ENCODE measurements at places on chromosomes 5 and 9.

GRCh38 chr5:118461436-118461835 lies 526.9 kb downstream of the DTWD2 start:
- DNase-seq: no peak

GRCh38 chr5:40585537-40586267 lies 94.0 kb upstream of the PTGER4 start:
- no peak for DNase-seq

DNA sequence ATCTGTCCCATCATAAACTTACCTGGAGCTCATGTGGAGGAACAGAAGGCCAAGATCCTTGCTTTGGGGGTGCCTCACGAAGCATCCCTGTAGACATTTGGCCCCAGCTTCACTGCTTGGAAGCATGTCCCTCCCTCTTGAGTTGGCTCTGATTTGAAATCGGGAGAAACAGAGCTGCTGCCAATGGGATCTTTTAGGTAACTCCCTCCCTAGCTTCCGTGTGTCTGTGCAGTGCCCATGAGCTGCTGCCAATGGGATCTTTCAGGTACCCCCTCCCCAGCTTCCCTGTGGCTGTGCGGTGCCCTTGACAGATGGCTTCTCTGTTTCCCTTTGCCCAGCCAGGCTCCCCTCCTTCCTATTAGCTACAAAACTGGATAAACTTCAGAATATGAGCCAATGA lies 178.0 kb downstream of the NR3C1 start:
- DNase-seq: no peak

DNA sequence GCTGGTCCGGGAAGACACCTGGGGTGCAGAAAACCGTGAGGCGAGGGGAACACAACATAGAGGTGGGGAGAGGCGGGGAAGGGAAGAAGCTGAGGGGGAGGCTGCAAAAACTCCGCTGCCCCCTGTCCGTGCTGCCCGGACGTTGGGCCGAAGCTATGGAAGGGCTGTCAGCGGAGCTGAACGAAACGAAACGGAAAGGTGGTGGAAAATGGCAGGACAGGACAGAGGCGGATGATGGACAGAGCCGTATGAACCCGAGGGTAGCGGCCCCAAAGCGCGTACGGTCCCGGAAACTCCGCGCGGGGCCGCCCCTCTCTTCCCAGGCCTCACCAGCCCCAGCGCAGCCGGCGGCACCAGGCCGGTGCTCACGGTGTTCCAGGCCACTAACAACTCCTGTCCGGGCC lies 272 bp downstream of the ANAPC2 start:
- DNase-seq: no peak

- no peak for DNase-seq
These were observed 10.8 kb downstream of the DMRTA1 start for GRCh38 chr9:22457448-22457847.

DNA sequence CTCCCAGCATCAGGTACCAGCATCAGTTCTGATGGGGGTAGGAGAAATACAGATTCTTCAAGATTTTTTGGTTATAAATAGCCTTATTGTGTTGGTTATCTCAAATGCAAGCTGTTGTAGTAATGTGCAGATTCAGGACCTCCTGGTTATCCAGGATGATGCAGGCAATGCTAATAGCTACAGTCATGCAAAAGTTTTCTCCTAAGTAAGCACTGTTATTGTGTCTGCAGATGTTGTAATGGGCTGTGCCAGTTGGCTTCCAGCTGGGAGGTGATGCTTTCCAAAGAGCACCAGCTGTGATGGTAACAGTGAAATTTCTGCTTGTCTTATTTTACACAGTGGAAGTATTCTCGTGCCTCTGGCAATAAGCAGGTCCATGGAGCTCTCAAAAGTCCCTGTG lies 719.2 kb upstream of the CTNND2 start:
- DNase-seq: no peak

- no peak for DNase-seq
These were observed 275.5 kb downstream of the GLIS3 start for GRCh38 chr9:4024281-4024777.

DNA sequence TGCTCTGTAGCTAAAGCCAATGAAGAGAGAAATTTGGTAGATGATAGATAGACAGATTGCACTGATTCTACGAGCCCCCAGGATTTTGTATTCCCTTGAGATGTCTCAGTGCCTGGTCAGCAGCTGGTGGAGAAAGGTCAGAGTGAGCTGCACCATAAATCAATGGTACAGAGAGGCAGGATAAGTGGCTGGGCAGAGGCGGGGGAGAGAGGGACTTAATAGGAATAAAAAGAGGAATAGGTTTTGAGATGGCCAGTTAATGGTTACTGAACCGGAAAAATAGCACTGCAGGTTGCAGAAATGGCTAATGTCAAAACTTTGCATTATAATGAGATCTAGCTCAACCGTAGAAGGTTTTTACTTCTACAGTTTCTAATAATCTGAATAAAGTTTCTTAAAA lies 47.9 kb upstream of the SLC12A2 start:
- no peak for DNase-seq

DNA sequence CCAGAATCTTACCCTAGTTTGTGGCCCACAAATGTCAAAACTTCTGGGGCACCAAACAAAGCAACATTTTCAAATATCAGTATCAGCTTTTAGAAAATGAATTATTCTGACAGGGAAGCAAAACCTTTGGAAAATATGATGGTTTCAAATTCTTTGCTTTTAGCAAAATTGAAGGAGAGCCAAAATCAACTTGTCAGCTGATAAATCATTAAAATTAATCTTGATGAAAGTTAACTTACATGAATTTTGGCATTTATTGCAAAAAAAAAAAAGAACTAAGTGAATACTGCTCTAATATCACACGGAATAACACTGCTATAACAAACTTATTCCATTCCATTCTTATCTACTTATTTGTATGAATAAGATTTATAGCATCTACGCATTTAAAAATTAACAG lies 158.1 kb upstream of the TARS1 start:
- no peak for DNase-seq

- no peak for DNase-seq
These were observed 10.6 kb upstream of the FAM163B start for GRCh38 chr9:133619791-133620190.

- no peak for DNase-seq
These were observed 86.8 kb downstream of the NLN start for GRCh38 chr5:65808818-65809217.

DNA sequence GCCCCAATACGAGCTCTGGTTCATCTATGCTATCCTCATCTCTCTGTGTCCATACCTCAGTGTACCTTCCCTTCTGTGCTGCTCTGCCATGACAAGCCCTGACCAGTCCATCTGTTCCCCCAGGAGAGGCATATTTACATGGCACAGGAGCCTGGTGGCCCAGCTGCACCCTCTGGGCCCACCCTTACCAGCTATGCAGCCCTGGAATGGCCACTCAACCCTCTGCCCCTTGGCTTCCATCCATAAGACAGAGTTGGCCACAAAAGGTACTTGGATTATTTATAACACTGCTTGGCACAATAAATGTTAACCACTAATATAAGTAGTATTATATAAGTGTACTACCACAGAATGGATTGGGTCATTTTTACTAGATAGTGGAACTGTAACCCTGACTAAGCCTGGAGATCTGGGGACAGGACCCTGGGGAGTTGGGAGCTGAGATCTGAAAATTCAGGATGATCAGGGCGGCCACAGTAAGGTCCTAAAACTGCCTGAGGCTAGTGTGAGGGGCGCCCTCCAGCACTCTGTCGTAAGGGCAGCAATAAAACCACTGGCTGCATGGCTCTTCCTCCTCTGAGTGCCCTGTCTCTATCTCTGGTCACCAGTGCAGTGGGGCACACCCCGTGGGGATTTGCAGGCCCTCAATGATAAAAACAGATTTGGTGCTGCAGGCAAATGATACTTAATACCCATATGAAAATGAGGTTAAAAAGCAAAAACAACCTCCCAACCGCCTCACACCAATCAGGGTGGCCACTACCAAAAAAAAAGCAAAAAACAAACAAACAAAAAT lies 65.8 kb downstream of the SEMA4D start:
- no peak for DNase-seq

DNA sequence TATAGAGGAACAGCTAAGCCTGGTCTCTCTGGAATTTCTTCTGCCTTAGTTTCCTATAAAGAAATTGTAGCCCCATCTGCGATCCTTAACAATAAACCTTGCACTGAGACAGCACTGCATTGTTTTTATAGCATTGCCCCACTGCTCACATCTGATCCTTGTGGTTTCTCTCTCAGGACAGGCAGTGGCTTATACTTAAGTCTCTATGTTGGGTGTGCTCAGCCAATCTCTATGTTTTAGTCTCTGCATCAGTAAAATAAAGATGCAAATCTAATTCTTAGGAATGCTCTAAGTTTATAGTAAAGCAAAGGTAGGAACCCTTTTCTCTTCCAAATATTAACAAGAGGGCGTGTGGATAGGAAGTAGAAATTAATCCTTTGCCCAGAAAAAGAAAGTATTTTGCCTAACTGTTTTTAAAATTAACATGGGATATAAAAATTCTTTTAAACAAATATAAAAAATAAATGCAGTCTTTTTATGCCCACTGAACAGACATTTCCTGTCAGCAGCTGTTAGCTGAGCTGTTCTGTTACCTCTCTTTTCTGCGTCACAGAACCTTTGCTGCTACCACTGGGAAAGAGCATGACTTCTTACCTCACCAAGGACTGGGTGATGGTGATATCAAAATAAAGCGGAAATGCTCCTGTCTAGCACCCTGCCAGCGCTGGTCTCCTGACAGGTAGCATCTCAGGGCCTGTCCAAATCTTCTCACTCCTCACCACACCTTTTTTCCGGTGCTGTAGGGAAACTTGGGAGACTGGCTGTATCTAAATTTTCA lies 29.5 kb downstream of the MRPS27 start:
- no peak for DNase-seq

DNA sequence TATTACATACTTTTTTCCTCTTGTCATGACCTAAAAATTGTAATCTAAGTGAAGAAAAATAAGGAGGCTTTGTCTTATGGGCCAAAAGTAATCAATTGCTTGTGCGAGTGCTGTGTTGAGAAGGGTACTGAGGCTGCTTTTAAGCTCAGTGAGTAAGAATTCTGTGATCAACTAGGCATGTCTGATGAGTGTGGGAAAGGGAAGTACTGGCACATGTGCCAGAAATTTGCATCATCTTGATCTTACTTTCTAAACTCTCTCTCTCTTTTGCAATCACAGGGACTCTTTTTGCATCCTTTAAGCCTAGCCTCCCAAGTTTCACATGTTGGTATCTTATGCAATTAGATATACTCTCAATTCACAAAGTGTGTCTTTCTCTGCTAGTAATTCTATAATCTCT lies 329.9 kb downstream of the KIF4B start:
- no peak for DNase-seq

- no peak for DNase-seq
These were observed 10.5 kb downstream of the CDHR2 start for GRCh38 chr5:176559683-176560082.

DNA sequence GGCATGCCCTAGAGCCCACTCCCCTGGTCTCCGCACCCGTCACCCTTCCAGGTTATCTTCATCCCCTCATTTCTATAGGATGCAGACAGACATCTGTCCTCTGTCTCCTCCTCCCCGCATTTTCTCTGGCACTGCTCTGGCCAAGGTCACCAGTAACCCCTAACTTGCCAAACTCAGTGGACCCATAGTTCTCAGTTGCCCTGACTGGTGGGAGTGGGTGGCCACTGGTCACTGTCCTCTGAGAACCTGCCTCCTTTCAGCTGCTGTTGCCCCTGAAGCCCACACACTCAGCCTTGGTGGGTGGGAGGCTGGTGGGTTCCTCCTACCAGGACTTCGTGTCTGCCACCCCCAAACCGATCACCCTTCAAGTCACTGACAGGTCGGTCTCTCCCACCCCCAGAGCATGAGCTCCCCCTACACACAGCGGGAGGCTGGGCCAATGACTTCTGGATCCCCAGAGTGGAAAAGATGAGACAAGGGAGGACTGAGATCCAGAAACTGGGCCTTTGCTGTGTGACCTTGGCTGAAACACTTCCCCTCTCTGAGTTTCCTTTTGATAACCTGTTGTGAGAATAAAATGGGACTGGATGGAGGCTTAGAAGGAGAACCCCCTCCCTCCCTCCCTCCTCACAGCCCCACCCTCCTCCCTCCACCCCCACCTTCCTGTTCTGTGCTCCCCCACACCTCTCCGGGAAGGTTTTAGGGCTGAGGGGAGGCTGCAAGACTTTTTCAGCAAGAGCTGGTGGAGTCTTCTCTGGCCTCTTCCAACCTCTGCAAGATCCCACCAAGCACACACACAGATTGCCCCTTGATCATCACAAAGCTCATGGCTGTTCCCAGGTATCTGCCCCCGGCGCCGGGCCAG lies 2.4 kb upstream of the DBN1 start:
- no peak for DNase-seq

Data from left lobe of liver (tissue), 2 donors.